ENCODE measurements at places on chromosomes 1 and 21. TPM values are rescaled to one million over a fixed set of nuclear protein-coding genes. Genes with fewer than 3 reads are reported as not detected.

The CELA2A gene
- total RNA-seq: not detected

The RIIAD1 gene
- total RNA-seq: not detected

The LCE3D gene
- not detected for total RNA-seq

The NEXN gene
- 0.60 TPM for total RNA-seq

The CDKN2C gene
- 14.5 TPM for total RNA-seq

The PPCS gene
- total RNA-seq: 41.4 TPM

- no peak for DNase-seq
Observed at GRCh38 chr1:164667001-164667400, 108.0 kb downstream of the PBX1 start.

DNA sequence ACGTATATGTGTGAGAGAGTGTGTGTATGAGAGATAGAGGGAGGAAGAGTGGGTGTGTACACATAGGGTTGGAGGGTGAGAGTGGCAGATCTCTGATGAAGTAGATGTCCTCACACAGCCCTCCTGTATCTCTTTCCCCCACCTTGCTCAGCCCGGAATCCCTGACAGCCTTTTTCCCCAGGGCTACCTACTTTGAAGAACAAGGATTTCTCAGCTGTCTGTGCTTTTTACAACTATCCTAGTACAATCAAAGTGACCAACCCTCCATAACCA lies 29.1 kb upstream of the CADM3 start:
- no peak for DNase-seq

DNA sequence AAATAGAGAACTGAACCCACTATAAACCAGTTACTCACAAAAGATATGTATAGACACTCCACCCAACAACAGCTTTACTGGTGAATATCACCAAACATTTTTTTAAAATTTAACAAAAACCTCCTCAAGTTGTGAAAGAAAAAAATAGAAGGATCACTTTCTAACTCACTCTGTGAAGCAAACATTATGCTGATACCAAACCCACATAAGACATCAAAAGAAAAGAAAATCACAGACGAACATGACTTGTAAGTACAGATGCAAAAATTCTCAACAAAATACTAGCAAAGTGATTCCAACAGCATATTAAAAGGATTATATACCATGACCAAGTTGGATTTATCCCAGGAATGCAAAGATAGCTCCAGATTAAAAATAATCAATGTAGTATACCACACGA lies 5.3 kb upstream of the KRTAP10-12 start:
- no peak for DNase-seq

DNA sequence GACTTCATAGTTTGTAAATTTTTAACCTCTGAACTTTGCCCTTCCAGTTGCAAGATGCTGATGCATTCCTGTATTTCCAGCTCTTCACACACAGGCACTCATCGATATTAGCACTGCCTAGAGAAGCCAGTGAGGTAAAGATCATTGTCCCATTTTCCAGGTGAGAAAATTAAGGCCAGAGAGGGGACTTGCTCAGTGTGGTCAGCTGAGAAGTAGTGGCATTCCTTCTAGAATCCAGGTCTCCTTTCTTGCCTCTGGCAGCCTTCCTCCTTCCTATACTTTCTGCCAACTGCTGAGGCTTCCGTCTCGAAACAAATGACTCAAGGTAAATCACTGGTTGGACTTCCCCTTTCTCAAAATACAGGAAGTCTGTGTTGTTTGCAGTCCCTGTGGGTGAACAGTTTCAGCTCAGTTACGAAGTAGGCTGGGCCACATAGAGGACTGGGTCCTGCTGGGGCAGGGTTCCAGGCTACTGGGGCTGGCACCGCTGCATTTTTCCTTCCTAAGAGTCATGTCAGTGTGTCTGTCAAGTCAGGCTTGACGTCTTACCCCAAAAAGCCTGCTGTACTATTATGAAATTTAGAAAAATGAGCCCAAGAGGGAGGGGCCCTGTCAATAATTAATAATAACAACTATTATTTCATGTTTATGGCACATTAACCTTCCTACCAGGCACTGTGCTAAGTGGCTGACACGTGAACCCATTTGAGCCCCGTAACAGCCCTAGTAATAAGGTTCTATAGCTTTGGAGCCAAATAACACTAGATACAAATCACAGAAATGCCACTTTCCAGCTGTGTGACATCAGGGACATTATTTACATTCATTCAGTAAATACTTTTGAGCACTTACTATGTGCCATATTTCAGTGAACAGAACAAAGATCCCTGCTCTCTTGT lies 16.6 kb upstream of the RNF19B start:
- DNase-seq: peak; percentile 58

- no peak for DNase-seq
Observed at GRCh38 chr1:182972829-182973228, 19.9 kb upstream of the SHCBP1L start.

GRCh38 chr1:94884106-94884505 lies 42.8 kb downstream of the CNN3 start:
- DNase-seq: no peak

DNA sequence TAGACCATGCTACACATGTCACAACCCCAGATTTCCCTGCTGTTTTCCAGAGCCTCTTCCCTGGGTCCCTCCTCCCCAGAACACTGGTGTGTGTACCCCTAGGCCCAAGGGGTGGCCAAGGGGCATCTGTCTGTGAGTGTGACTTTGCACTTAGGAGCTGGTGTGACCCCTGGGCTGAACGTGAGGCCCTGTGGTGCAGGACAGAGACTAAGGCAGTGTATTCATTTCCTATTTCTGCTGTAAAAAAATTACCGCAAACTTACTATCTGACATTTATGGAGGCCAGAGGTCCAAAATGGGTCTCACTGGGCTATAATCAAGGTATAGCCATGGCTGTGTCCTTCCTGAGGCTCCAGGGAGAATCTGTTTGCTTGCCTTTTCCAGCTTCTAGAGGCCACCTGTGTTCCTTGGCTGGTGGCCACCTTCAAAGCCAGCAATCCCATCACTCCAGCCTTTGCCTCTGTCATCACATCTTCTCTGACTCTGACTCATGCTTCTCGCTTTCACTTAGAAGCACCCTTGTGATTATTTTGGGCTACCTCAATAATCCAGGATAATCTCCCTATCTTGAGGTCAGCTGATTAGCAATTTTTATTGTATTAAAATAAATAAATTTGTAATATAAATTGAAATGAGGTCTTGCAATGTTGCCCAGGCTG lies 24.0 kb upstream of the ELOA start:
- DNase-seq: no peak

GRCh38 chr1:207644852-207645634 lies at the start of gene CR1L:
Gene CR1L (plus strand): TSS chr1:207645133. CDS start chr1:207645234, 101 bp downstream.
- peak; percentile 72 for DNase-seq

- no peak for DNase-seq
Observed at GRCh38 chr1:164783778-164784555, 225.0 kb downstream of the PBX1 start.

DNA sequence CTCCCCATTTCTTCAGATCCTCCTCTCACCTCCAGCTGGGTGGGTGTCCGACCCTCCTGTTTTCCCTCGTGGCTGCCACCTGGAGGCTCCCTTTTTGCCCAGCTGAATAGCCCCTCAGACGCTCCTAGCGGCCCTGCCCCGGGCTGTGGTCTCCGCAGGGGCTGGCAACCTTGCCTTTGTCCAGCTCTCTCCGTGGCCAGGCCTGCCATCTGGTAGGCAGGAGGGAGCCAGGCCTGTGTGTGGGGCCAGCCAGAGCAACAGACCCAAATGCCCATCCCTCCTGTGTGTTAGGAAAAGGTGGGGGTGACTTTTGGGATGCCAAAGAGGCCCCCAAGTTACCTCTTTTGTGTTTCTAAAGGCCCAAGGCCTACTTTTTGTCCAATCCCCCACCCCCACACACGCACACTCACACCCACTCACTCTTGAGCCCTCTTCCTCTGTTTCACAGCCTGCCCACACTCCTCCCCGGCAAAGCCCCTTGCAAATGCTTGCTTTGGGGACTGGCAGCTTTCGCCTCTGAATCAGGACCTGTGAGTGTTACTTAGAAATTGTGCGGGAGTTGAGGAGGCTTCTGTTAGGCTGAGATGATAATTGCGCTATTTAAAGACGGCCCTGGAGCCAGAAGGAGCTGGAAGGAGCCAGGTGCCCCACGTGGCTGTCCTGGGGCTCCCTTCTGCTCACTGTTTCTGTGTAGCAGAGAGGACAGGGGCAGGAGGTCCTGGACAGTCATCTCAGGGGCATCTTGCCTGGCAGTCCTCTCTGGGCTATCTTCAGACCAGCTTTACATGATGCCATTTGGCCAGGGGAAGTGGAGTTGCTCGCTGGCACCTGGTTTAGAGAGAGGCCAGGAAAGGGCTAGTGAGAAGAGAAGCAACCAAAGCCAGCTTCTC lies 9.1 kb downstream of the PPFIA4 start:
- DNase-seq: no peak

GRCh38 chr1:160104486-160104885 lies 6.1 kb upstream of the IGSF8 start:
- no peak for DNase-seq

- no peak for DNase-seq
Observed at GRCh38 chr1:115237023-115237422, 101.0 kb downstream of the NGF start.

DNA sequence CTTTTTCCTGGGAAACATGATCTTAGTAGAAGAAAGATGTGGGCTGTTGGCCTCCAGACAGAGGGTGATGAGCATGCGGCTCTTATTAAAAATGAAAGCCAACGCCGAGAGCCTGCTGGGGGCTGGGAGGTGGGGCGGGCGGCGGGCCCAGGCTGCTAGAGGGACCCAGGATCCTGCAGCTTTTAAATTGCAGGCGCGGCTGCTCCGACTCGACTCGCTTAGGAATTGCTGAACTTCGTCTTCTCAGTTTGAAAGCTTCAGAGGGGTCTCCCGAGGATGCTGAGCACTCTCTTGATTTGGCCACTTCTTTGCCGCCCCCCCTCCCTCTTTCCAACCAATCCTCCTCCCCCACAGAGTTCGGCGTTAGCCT lies 1.2 kb downstream of the AGPAT3 start:
- no peak for DNase-seq

DNA sequence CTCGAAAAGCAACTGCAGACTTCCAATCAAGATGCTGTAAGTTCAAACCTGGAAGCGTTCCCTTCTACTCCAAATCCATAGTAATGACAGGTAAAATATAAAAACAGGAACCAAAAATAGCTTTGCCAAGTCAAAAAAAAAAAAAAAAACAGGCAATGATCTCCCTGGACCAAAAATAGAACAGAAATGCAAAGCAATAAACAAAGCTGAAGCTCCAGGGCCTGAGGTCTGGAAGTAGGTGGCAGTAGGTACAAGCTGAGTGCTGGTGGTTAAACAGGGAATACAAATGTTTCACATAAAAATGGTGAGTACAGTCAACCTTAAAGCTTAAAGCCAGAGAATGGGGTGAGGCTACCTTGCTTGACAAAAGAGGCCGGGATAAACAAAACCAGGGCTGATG lies 610.8 kb downstream of the SMYD3 start:
- no peak for DNase-seq

- no peak for DNase-seq
Observed at GRCh38 chr1:44327679-44328491, 27.2 kb downstream of the ERI3 start.

DNA sequence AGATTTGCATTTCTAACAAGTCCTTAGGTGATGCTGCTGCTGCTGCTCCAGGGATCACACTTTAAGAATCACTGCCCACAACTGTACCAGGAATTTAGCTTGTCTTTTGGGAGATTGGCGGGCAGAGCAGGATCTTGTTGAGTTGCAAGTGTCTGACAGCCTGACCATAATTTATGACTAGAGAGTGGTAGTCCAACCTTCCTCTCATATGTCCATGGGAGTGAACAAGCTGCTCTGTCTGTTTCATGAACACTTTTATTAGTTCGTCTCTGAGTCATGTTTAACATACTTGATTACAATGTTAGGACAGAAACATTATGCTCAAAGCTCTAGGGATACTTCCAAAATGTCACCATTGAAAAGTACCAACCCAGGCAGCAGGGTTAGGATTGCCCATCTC lies 169.6 kb downstream of the TGFB2 start:
- DNase-seq: no peak

DNA sequence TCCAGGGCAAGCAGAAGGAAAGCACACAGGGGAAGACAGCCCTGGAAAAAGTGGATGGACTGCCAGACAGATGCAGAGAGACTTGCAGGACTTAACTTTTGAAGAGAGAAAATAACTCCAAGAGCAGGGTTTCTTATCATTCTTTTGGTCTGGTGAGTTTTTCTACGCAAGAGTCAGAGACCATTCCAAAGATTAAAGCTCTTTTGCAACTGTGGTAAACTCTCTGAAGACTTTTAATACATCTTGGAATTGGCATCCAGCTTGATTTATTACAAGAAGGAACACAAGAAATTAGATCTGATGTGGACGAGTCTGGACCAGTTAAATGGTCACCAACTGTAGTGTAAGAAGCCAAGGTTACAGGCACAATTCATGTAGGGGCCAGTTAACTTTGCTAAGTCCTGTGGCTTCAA lies 153.4 kb downstream of the SIPA1L2 start:
- no peak for DNase-seq

GRCh38 chr21:14957836-14958235 lies 107.0 kb downstream of the NRIP1 start:
- no peak for DNase-seq

DNA sequence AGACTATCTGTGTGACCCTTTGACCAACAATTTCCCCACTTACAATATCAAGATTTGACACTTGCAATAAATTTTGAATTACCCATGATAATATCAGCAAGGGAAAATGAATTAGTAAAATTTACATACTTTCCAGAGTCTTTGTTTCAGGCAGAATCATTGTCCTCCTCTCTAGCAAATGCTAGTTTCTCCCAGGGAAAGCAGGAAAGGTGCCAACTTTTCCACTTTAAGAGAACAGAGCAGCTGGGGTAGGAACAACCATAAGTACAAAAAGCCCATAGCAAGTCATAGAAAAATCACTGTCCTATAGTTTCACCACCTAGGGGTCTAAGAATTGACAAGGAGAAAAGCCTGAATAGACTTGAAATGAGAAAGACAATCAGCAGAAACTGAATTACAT lies 67.1 kb upstream of the GUCA2B start:
- DNase-seq: no peak

DNA sequence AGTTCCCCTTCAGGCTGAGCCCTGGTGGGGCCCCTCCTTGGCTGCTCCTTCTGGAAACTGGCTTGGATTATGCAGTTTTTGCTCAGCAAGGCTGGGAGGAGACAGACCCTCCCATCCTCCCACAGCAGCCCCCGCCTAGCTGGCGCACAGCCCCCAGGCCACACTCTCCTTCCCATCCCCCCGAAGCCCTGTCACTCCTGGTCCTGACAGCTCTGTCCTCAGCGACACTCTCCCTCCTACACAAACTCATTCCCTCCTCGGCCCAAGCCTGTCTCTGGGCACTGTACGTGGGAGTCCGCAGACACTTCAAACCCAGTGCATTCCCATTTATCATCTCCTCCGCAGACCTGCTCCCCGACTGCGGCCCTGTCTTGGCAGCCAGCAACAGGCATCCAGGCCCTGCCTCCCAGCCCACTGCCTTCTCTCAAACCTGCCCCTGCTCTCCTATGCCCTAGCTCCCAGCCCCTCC lies 25.0 kb upstream of the EPHB2 start:
- DNase-seq: no peak

DNA sequence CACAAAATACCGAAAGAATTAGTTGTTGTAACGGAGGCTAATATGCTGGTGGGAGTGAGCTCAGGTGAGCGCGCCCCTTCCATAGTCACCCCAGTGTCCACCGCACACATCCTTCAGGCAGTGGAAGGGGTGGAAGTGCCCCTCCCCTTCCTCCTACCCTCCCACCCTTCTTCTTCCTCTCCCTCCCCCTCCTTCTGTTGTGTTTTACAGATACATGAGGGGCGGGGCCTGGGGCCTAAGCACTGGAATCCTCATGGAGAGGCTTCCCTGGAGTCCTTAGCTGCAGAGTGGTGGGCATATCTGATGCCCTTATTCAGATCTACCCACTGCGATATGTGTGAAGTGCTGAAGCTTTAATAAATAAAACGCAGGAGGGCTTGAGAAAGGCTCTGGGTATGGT lies 10.3 kb upstream of the ADARB1 start:
- no peak for DNase-seq

- no peak for DNase-seq
Observed at GRCh38 chr1:16015491-16015890, 2.4 kb downstream of the HSPB7 start.

All from activated T-helper 2 cell treated with anti-CD3 and anti-CD28 coated beads, Interferon-gamma antibody, Interleukin-2, Interleukin-4, amounts not matched to agents 10 μg/mL and 5 μg/mL and 100 μg/mL, durations not matched to agents 14 hours and 24 hours and 36 hours (primary cell).